ENCODE measurements at places on chromosomes 1 and 21. TPM values are rescaled to one million over a fixed set of nuclear protein-coding genes. Genes with fewer than 3 reads are reported as not detected.

- DNase-seq, result no peak
Observed at GRCh38 chr1:54795356-54795665, 5.8 kb downstream of the TTC22 start.

- no peak for DNase-seq
Observed at GRCh38 chr1:180581635-180582039, 22.9 kb downstream of the OVAAL start.

GRCh38 chr1:9361630-9362260, 69.1 kb downstream of the SPSB1 start:
- DNase-seq, result no peak

GRCh38 chr1:61318319-61319125, 236.2 kb downstream of the NFIA start:
- no peak for DNase-seq

- DNase-seq, result no peak
Observed at GRCh38 chr21:44429894-44430293, 25.4 kb upstream of the LRRC3 start.

OR10Z1 gene
- not detected for total RNA-seq

Measured in upper lobe of right lung (tissue), 1 donor.